ENCODE measurements at places on chromosomes 7 and 10.

- DNase-seq, result no peak
These were observed 19.3 kb downstream of the VWA2 start for GRCh38 chr10:114258274-114258840.

DNA sequence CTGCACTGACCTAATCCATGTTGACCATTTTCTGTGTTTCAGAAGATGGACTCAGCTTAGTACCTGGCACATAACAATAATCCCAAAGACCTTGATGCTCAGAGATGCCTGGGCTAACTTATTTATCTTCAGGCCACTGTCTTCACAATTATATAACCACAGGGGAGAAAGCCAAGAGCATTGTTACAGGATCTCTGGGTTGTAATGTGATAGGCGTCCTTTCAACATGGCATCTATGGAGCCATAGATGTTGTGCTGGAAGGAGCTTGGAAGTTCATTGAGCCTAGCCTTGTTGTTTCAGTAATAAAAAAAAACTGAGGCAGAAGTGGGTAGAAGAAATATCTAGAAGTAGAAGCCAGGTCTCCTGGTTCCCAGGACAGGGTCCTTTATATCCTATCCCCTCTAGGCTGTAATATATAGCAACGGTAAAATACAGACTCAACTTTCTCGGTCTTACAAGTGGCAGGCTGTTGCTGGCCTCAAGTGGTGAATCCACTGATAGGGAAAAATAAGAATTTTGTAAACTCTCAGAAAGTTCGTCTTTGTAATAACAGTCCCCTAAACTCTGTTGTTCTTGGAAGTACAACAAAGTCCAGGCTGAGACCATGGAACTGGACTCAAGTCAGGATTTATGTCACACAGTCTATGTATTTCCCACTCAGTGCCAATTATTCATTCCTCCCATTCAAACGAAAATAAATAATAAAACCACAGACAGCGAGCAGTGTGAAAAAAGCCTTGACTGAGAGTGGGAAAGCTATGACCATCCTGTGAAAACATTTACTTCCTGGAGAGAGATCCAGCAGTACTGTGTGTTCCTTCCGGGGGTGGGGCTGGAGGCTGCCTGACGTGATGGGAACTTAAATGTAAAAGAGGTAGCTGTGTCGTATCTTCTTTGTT is 277.6 kb downstream of the REEP3 start:
- no peak for DNase-seq

DNA sequence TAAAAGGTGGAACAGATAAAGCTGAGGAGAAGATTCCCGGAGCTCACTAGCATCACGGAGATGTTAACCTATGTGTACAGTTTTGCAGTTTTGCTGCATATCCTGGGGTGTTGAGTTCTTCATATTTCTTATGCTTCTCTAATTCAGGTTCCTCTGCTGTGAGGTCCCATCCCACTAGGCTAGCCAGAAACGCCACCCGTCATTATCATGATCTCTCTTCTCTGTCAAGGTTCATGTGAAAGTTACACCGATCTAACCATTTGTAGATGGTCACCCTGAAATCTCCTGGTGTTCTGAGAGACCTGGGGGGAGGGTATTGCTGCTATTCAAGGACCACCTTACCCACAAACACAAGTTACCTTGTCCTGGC is 136.3 kb downstream of the CCDC71L start:
- no peak for DNase-seq

DNA sequence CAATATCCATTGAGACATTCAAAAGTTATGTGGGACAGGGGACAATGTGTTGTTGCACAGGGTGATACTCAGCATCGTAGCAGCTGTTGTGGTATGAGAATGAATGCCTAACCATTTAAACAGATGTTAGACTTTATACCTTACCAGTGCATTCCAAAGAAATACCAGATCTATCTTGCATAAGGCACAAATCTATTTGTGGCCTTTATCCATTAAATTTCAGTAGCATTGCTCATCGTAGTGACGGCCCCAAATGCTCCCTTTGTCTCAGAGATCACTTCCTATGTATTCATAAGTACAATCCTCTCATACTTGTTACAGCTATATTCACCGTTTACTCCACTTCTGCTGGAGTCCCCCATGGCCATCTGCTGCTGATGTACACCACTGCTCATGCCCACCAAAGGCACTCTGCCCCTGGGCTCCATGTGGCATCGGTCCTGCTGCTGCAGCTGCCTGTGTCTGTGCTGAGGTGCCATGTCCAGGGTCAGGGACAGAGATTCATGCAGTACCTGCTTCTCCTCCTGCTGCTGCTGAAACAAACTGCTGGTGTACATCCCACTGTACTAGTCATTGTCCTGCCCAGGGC is 96.3 kb downstream of the CPED1 start:
- DNase-seq, result no peak

DNA sequence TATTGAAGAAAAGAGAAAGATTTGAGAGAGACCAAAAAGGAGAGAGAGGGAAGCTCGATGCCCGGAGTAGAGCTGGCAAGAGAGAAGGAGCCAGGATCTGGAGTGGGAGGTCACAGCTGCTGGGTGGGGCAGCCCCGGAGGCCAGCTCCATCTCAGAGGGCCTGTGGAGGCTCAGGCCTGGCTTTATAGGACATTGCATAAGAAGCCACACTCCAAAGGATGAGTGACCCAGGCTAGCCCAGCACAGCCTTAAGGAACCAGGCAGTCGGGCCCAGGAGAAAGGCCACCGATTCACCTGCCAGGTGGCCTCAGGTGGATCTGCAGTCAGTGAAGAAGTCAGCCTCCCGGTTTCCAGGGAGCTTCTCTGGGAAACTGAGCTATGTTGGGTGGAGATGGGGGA is 676 bp downstream of the PLAC9 start:
- DNase-seq, result no peak

DNA sequence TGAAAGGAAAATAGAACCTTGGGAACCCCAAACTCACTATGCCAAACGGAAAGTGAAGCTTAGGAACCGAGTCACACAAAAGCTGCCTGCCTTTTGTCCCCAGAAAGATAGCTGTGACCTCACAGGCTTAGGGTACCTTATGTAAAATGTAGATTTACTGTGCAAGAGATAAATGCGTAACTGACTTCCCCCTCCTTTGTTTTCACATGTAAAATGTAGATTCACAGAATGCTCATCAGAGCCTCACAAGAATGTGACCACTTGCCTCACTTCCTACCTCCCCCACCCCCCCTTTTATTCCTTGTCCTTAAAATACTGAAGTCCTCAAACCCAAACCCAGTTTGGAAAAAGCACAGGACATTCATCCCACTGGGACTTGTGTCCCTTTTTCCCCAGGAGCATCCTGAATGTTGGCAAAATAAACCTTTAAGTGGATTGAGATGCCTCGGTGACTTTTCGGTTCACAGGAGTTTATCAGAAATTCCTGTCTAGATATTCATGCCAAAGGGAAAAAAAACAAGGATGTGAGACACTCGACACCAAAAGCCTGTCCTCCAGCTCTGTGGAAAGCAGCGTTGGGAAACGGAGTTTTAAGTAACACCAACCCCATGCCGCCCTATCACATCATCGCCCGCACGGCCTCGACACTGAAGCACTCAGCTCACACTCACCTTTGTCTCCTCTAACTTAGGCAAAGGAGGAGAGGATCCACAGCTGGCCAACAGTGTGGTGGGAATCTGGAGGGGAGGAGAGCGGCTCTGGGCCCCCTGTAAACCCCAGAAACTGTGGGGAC is 45.9 kb downstream of the SVIL start:
- no peak for DNase-seq

DNA sequence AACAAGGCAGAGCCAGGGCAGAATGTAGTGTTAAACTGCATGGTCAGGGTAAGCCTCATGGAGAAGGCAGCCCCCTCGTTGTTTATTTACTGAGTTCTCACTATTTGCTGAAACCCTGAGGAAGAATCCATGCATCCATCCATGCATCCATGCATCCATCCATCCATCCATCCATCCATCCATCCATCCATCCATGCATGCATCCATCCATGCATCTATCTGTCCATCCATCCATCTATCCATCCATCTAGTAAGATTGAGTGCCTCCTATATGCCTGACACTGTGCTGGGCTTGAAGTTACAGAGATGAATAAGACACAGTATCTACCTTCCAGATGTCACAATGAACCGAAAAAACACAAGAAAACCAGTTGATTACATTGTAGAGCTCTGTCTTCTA is 201.4 kb upstream of the AGK start:
- no peak for DNase-seq

DNA sequence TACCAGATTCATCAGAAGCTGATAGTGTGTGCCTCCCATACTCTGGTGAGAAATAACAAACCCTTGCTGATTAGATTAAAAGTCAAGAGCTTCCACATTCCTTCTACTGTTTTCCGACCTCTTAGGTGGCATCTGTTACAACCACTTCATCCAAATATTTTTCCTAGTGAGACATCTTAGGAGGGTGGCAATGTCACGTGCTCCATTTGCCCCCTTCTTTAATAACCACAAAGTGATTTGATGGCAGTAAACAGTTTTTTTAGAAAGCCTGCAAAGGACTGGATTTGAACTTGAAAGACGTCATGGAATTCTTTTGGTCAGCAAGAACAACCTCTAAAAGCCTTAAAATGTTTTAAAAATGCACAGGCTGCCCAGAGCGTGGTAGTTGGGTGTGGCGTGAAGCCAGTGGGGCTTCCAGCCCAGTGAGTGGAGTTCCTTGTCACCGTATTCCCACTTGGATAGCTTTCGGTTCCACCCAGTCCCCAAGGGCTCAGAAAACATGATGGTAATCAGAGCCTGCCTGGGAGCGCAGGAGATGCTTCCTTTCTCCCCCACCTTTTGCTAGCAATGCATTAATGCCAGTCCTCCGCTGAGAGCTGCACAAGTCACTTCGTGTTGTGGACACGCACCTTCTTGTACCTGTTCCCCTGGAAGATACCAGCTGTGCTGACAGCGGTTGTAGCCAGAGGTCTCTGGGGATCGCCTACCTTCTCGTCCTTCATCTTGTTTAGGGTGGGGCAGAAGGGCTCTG is 256.4 kb downstream of the KIAA1217 start:
- DNase-seq, result peak; percentile 30

DNA sequence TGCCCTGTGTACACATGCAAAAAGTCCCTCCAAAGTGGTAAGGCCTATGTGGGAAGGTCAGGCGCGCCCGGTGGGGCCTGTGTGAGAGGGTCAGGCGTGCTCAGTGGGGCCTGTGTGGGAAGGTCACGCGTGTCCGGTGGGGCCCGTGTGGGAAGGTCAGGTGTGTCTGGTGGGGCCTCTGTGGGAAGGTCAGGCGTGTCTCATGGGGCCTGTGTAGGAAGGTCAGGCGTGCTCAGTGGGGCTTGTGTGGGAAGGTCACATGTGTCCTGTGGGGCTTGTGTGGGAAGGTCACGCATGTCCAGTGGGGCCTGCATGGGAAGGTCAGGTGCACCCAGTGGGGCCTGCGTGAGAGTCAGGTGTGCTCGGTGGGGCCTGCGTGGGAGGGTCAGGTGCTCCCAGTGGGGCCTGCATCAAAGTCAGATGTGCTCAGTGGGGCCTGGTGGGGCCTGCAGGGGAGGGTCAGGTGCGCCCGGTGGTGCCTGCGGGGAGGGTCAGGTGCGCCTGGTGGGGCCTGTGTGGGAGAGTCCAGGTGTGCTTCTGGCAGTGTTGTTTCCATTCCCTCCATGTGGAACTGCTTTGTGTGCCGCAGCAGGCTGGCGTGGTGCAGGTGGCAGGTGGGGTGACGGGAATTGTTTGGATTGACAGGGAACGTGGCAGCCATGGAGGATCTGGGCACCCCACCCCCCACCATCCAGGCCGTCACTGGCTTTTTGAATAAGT is 15.4 kb downstream of the LRRC27 start:
- peak; percentile 22 for DNase-seq

DNA sequence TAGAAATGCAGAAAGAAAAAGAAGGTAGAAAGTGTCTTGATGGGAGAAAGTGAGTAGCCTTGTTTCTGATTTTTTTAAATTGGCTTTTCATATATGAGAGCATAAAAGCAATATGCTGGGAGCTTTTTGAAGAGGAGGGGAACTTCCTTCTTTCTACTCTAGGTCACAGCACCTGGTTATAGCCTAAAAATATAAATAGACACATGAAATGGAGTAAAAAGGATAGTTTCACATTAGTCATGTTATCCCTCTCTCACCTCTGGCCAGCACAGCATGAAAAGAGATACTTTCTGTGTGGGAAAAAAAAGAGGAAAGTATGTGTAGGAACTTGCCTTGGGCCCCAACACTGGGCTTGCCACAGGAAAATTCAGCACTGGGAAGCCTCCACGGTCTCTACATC is 292.2 kb upstream of the ZWINT start:
- DNase-seq, result no peak

DNA sequence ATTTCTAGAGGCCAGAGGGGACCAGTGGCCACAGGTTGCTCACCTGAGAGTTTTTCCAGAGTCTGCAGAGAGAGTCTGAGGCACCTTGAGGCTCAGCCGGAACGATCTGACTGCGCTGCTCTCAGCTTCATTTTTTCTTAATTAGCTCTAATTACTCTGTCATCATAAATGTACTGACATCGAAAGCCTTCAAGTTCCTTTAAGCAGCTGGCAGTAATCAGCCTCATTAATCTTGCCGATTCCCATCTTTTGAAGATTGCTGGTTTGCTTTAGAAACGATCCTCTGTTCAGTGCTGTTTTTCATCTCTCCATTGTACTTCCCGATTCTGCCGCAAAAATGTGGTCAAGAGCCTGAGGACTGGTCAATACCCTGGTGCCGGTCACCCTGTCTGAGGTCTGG is 454.7 kb downstream of the TYW1 start:
- DNase-seq, result no peak

DNA sequence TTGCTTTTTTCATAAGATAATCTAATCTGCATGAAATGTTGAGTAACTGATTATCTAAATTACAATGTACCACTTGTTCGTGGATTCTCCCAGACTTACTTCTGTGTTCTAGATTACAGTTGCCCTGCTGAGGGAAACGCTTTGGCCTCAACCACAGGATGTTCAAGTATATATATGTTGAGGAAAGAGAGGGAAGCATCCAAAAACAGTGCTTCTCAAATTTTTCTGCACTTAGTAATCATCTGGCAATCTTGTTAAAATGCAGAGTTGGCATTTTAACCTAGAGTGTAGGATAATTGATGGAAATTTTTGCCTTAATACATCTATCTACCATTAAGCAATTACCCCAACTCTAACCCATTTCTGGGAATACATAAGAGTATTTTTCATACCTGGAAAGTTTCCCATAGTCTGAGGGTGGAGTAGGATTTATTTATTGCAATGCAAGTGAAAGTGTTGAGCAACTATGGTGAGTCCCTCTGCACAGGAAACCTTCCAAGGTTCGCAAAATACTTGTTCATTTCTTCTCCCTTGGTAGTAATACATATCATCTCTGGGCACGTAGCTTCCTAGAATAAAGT is 59.6 kb upstream of the C1GALT1 start:
- no peak for DNase-seq

DNA sequence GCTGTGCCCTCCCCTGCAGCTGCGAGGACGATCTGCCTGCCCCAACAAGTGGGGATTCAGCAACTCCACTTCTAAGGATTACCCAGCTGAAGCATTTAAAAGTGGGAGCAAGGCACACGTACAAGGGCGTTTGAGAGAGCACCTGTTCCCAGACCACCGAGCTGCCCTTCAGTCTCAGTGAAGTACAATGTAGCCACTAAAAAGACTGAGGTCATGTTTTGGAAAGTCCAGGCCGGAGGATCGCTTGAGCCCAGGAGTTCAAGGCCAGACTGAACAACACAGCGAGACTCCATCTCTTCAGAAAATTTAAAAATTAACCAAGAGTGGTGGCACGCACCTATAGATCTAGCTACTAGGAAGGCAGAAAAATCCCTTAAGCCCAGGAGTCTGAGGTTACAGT is 14.7 kb downstream of the NOS3 start:
- DNase-seq, result no peak

- no peak for DNase-seq
These were observed 31.7 kb downstream of the WDFY4 start for GRCh38 chr10:48716416-48716815.

GRCh38 chr10:86375204-86375603 is 8.6 kb upstream of the GRID1 start:
- no peak for DNase-seq
